ENCODE measurements at places on chromosomes 13 and 19.

- DNase-seq, result peak; percentile 64
These were observed 15.2 kb downstream of the TPT1 start for GRCh38 chr13:45325806-45326205.

GRCh38 chr13:25319771-25320170 lies 18.3 kb downstream of the NUP58 start:
- no peak for DNase-seq

GRCh38 chr13:40530961-40531360 lies 135.5 kb downstream of the FOXO1 start:
- DNase-seq, result no peak

GRCh38 chr19:6774821-6775707 lies 2.6 kb downstream of the VAV1 start:
- DNase-seq, result peak; percentile 39

DNA sequence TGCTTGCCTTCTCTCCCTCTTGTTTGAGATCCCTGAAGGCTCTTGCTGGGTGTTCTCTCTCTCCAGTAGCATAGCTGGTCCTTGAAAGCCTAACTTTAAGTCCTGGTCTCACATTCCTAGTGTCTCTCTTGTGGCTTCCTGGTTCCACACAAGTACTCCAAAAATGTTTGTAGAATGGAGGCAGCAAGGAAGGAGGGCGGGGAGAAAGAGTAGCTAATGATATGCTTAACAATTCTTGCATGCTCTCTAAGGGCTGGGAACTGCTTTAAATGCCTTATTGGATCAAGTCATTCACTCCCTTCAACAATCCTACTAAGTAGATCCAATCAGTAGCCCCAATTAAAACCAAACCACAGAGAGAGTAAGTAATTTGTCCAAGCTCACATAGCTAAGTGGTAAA lies 357.3 kb downstream of the KLF5 start:
- no peak for DNase-seq

Data from NB4 (cell line).